Left lung (tissue), 14 donors: ENCODE measurements at places on chromosomes 6 and 20. TPM values are rescaled to one million over a fixed set of nuclear protein-coding genes. Genes with fewer than 3 reads are reported as not detected.

The WASF1 gene
- polyA plus RNA-seq: 22.6 TPM

The CRISP3 gene
- 0.39 TPM for polyA plus RNA-seq

The DEFB128 gene
- polyA plus RNA-seq: not detected

The EEF1A2 gene
- 0.31 TPM for polyA plus RNA-seq

The NRN1 gene
- 11.9 TPM for polyA plus RNA-seq

The OXT gene
- not detected for polyA plus RNA-seq

The PAX1 gene
- polyA plus RNA-seq: not detected

The CAGE1 gene
- not detected for polyA plus RNA-seq

The DCDC2 gene
- 7.8 TPM for polyA plus RNA-seq

The SRSF12 gene
- polyA plus RNA-seq: 11.2 TPM

The DLK2 gene
- 2.6 TPM for polyA plus RNA-seq

The RNF144B gene
- polyA plus RNA-seq: 20.4 TPM

The HTR1B gene
- polyA plus RNA-seq: 0.08 TPM

The IL20RA gene
- 3.2 TPM for polyA plus RNA-seq

The CCN6 gene
- 0.50 TPM for polyA plus RNA-seq
